ENCODE measurements at places on chromosomes 2 and 18. TPM values are rescaled to one million over a fixed set of nuclear protein-coding genes. Genes with fewer than 3 reads are reported as not detected.

DNA sequence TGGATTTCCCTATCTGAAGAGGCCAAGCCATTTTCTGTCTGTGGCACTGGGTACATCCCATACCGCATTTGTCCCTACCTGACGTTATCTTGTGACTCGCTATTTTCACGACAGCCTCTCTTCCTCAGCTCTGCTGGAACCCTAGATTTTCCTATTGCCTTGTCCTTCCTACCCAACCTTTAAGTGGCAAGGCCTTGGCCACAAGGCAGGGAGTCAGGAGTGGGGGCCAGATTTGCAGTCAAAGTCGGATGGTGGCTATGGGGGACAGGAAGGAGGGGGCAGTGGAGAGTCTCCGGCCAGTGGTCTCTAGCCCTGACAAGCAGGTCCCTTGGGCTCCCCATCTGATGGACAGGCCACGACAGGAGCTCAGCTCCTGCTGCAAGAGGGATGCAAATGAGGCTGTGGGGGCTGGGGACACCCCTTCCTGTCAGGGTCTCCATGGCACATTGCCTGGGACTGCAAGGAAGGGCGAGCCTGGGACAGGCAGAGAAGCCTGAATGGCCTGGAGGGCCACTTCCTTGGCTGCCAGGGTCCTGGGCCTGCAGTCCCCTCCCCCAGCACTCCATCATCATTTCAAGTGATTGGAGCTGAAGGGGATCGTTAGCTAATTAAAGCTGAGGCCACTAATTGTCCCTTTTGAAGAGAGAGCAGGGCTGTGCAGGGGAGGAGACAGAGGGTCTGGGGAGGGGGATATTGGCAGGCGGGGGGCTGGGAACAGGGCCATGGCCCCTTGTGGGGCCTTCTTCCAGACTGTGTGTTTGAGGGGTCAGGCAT is 6.3 kb upstream of the ECEL1 start:
- no peak for DNase-seq

DNA sequence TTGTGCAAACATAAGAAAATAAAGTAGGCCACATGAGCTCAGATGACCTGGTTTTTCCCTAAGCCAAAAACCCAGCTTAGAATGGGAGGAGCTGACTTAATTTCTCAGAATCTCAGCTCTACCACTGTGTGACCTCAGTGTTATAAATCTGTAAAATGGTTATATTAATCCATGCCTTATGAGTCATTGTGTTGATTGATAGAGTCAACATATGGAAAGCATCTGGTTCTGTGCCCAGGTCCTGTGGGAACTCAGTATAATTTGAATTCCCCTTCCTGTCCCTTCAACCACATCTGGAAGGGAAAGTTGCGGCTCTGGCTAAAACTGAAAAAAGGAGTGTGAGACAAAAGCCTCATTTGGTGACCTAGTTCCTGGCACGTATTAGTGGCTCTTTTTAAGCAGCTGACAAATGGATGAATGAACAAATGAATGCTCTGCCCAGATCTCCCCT is 25.7 kb downstream of the TMEM177 start:
- no peak for DNase-seq

DNA sequence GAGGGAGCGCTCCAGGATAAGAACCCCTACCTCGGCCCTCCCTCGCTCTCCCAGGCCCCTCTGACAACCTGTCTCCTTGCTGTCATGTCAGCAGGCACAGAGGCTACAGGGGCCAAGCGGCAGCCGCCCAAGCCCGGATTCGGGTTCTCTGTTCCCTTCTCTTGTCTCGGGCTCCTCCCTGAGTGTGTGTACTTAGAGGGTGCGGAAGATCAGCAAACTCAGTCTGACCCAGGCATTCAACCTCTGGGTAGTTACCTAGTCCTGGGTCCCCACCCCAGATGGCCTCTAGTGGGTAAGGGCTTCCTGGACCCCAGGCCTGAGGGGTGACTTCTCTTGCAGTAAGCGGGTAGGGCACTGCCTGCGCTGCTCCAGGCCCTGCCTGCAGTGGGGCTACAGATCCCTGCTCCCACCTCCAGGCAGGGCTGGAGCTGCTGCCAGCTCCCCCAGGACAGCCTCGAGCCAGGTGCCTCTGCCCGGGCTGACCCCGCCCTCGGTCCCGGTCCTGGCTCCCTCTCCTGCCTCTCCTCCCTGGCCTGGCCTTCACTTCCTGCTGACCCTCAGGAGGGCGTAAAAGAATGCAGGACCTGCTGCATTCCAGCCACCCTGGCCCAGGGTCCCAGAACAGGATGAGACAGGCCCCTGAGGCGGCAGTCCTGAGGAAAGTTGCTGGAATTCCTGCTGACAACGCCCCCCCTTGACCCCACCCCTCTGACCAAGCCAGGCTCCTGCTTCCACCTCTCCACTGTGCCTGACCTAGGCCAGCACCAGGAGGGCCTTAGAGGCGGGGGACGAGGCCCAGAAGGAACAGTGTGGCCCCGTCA is 22.0 kb downstream of the GPC1 start:
- DNase-seq = no peak

DNA sequence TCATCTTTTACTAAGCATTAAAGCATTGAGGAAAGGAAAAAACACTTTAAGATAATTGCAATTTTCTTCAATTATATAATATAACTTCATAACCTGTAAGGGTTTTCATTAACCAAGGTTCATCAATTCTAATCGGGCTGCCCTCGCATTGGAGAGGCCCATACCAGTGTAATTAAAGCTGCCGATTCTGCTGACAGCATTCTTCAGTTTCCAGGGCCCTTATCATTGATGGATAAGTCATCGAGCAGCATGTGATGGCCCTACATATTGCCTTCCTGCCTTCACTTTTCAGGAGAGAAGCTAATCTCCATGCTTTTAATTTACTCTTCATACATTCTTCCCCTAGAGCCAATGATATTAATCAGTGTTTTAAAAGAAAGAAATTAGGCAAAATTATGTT is 92.0 kb downstream of the NCKAP5 start:
- DNase-seq = no peak

DNA sequence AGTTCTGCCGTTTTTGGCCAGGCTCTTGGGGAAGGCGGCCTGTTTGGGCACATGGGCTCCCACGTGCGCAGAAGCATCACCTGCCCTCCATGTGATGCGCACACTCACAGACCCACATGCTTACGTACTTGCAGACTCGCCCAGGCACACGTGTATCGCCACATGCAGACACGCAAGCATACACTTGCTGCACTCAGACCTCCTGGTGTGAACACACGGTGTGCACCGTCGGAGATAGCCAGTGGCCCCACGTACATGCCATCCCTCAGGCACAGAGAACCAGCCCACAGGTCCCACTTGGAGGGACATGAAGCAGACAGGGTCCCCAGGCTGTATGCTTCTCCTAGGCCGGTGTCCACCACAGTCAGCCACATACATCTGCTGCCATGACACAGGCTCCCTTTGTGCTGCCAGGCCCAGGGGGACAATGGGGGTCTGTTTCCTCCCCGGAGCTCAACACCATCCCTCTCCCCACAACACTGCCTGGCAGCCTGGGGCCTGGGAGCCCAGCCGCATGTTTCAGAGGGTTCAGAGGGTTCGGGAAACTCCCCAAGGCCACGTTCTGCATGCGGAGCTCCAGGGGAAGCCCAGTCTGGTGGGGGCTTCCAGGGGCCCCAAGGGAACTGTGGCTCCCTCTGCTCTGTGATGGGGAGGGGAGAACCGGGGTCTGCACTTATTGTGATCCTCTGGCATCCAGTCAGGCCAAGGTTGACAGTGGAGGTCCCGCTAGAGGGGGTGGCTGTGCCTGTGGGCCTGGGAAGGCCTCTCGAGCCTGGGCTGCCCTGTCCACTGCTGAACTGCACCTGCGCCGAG is 208.1 kb upstream of the HAAO start:
- no peak for DNase-seq

DNA sequence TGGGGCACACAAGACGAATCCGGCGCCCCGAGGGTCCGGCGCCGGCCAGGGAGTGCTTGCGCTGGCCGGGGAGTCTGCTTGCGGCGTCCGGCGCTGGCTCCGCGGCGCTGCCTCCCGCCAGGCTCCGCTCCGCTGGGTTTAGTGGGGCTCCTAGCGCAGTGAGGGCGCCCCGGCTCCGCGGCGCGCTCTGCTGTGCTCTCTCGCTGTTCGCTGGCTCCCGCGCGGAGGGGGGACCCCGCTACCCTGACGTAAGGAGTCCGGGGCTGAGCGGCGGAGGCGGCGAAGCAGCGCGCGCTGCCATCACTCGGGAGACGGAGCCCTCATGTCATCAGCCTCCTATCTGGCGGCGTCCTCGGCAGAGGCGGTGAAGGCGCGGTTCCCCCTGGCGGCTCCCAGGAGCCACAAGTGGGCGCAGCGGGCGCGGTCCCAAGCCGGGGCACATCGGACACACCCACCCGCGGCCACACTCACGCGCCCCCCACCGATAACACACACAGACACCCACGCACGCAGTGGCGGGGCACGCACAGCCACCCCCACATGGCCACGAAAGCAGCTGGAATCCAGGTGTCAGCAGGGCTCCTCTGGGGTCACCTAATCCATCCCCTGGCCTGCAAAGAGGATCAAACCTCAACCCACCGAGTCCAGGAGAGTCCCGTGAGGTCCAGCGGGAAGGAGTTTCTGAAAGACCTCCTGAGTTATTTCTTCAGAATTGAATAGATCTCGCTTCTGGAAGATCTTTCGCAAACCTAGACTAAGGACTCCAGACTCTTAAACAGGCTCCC is at the start of gene C1QL2:
Gene C1QL2, minus strand, starts transcription at position 189 of the 785 bp plus-strand sequence. CDS start 482 bp downstream, outside the sequence.
- DNase-seq = no peak

The PLEKHH2 gene
- 4.2 TPM for total RNA-seq

Measured in epithelial cell of proximal tubule (primary cell).